Esophagus squamous epithelium (tissue), 5 donors: ENCODE measurements at places on chromosomes 12 and 14. TPM values are rescaled to one million over a fixed set of nuclear protein-coding genes. Genes with fewer than 3 reads are reported as not detected.

- peak within 1 kb of the TSS; percentile 84 for H3K27ac ChIP-seq
- no peaks in the 10 kb centered on the region for H3K27me3 ChIP-seq
- DNase-seq: no peak
- H3K4me1 ChIP-seq: peaks cover 9% of the 10 kb centered on the region
Observed at GRCh38 chr12:95790033-95790916, at the start of gene NTN4. NTN4 (minus strand) TSS chr12:95790764; CDS start chr12:95790309, 455 bp downstream.

DNA sequence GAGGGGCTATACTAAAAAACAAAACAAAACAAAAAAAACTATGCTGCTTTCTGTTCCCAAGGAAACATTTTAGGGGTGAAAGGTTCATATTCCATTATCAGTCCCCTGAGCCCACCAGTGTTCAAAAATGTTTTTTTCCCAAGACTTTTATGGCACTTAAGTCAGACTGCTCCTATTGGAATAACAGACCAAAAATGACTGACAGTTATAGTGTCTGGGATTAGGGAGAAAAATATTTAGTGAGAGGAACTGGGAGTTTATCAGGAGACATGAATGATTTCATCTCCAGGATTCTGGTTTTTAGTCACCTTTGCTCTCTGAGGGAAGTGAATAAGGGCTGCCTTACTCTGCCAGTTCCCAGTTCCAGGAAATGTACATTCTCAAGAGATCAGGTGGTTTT is 68.0 kb downstream of the PDE3A start:
- H3K36me3 ChIP-seq: no peaks in the 10 kb centered on the region
- no peak overlapping the region for H3K27ac ChIP-seq
- no peak overlapping the region for H3K4me3 ChIP-seq
- no peak for DNase-seq
- no peaks in the 10 kb centered on the region for H3K4me1 ChIP-seq

GRCh38 chr14:100012478-100013327 is 52.5 kb upstream of the EVL start:
- H3K27ac ChIP-seq: peak overlapping the region; percentile 30
- peaks cover 3% of the 10 kb centered on the region for H3K4me1 ChIP-seq
- no peaks in the 10 kb centered on the region for H3K27me3 ChIP-seq
- H3K4me3 ChIP-seq: no peak overlapping the region

EXOC3L4 gene
- total RNA-seq: not detected

EPYC gene
- not detected for total RNA-seq

DNA sequence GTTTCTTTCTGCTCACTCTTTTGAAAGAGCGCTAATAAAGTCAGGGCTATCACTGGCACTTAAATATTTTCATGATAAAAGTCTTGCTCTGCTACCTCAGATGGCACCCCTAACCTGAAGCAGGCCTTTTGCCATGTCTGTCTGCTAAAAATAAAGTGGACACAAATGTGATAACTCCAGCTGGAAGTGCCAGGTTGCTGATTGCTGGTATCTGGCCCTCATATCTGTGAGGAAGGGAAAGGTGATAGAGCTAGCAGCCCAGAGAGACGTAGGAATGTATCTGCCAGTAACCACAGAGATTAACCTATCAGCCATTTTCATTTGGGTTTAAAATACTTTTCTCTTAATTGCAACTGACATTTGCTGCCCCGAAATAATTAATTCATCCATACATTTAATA is 127.9 kb downstream of the GRIN2B start:
- H3K27ac ChIP-seq: no peak overlapping the region
- H3K36me3 ChIP-seq: no peaks in the 10 kb centered on the region
- no peak for DNase-seq
- H3K4me3 ChIP-seq: no peak overlapping the region
- no peaks in the 10 kb centered on the region for H3K27me3 ChIP-seq

- H3K36me3 ChIP-seq: peaks cover 19% of the 10 kb centered on the region
- DNase-seq: no peak
- no peaks in the 10 kb centered on the region for H3K27me3 ChIP-seq
Observed at GRCh38 chr12:6866163-6866919, 990 bp upstream of the TPI1 start.

TAS2R50 gene
- 2.3 TPM for total RNA-seq

- no peak overlapping the region for H3K27ac ChIP-seq
- H3K4me1 ChIP-seq: no peaks in the 10 kb centered on the region
- no peak for DNase-seq
- H3K4me3 ChIP-seq: no peak overlapping the region
- no peaks in the 10 kb centered on the region for H3K27me3 ChIP-seq
- no peaks in the 10 kb centered on the region for H3K36me3 ChIP-seq
Observed at GRCh38 chr12:116474331-116474730, 84.8 kb upstream of the MAP1LC3B2 start.

ASB2 gene
- 2.9 TPM for total RNA-seq

DNA sequence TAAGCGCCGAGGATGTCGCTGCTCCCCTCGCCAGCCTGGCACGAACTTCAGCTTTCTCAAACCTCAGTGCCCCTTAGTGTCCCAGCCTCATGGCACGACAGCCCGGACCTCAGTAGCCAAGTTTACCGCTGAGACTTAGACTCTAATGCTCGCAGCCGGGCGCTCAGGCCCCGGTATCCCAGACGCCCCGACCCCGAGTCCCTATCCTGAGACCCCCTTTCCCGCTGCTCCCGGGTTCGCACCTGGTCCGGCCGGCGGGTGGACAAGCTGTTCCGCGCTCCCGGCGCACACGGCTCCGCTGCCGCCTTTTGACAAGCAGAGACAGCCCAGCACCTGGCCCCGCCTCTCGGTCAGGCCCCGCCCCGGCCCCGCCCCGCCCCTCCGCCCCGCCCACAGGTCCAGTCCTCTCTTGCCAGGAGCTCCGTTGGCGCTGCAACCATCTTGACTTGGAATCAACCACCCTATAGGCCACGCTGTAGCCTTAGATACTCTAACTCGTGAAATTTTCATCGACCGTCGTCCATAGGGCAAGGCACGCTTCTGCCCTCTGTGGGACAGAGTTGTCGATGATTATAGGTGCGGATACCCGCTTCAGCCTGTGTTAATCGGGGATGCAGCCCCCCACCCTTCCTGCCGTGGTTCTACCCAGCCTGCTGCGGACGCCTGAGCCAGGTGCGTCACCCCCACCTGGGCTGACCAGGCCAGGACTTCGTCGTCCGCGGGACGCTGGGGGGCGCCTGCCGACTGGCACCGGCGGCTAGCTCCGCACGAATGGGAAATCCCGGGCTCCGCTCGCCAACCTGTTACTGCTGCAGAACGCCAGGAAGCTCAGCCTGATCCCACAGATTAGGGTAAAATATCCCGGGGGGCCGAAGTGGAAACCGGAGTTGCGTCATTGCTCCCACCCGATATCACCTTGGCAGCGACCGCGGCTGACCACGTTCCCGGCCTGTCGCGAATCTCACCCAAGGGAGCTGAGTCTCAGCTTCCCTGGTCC is at the start of gene VDR:
VDR (minus strand) TSS at position 282 of the 997 bp plus-strand sequence. CDS start 25,881 bp downstream, outside the sequence.
- peak within 1 kb of the TSS; percentile 81 for H3K4me3 ChIP-seq
- peak within 1 kb of the TSS; percentile 78 for H3K27ac ChIP-seq
- H3K36me3 ChIP-seq: no peaks in the 10 kb centered on the region
- DNase-seq: no peak
- no peaks in the 10 kb centered on the region for H3K27me3 ChIP-seq

DNA sequence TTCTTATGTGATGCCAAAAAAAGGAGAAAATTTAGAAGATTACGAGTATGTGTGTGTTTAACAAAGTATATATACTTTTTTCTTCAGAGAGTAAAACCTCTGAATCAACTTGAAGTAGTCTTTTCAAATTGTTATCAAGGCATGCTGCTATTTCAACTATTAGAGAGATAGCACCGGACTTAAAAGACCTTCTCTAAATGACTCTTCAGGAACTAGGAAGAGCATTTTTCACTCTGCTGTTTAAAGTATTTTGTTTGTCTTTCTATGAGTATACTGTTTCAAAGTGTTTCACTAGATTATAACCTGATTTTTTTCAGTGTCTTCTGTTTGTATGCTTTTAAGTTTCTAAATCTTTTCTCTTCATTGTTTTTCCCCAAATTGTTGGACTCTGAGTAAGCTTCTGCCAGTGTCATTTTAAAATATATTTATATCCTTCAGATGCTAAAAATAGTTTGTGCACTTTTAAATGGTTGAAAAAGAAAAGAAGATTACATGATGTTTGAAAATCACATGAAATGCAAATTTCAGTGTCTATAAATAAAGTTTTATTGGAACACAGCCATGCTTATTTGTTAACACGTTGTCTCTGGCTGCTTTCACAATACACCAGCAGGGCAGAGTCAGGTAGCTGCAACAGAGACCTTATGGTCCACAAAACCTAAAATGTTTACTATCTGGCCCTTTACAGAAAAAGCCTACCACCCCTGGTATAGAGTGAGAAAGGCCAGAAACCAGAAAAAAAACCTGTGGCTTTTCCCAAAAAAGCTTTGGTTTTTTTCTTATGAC is 21.3 kb downstream of the CRADD start:
- H3K27me3 ChIP-seq: no peaks in the 10 kb centered on the region
- no peaks in the 10 kb centered on the region for H3K4me1 ChIP-seq
- H3K36me3 ChIP-seq: no peaks in the 10 kb centered on the region
- no peak for DNase-seq
- H3K27ac ChIP-seq: no peak overlapping the region

DNA sequence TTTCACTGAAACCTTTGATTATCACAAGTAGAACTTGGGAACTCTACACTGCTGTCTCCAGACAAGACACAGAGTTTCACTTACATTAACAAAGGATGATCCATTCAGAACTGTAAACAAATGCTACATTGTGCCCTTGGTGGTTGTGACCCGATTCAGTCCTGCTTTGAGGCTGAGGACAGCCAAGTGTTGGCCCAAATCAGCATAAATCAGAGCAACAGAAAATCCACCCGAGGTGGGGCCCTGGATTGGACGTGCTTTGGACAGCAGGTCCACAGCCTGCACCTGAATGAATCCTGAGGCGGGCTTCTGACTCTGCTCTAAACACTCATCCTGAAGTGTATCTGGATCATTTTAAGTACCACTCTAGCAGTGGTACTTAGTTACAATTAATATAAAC is 68.8 kb downstream of the PPP2R5C start:
- no peak overlapping the region for H3K27ac ChIP-seq
- H3K36me3 ChIP-seq: peaks cover 41% of the 10 kb centered on the region
- H3K4me1 ChIP-seq: peaks cover 27% of the 10 kb centered on the region
- H3K27me3 ChIP-seq: no peaks in the 10 kb centered on the region
- DNase-seq: no peak

GRCh38 chr14:105065280-105066228 is at the start of gene GPR132:
GPR132 (minus strand) TSS chr14:105065430; CDS start chr14:105055420, 10,010 bp downstream.
- H3K27me3 ChIP-seq: no peaks in the 10 kb centered on the region
- peak within 1 kb of the TSS; percentile 69 for H3K27ac ChIP-seq
- H3K4me3 ChIP-seq: peak within 1 kb of the TSS; percentile 57

NID2 gene
- total RNA-seq: 3.7 TPM

GRCh38 chr12:87779858-87780498 is 249.2 kb downstream of the C12orf50 start:
- H3K27ac ChIP-seq: no peak overlapping the region
- H3K36me3 ChIP-seq: no peaks in the 10 kb centered on the region
- no peaks in the 10 kb centered on the region for H3K27me3 ChIP-seq
- no peak overlapping the region for H3K4me3 ChIP-seq
- DNase-seq: no peak

DNA sequence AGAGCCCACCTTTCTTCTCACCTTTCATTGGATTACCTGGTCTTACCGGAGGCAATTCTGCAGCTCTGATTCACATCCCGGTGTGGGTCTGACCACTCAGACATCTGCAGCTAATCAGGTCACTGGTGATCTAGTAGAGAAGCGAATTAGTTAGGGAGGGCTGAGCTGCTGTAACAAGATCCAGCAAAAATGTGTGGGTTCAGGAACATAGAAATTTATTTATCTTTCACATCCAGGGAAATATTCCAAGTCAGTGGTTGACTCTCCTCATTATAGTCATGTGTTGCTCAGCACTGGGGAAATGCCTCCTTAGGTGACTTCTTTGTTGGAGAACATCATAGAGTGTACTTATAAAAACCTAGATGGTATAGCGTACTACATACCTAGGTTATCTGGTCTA is 218.7 kb upstream of the PELI2 start:
- no peak overlapping the region for H3K4me3 ChIP-seq
- H3K27ac ChIP-seq: no peak overlapping the region
- no peaks in the 10 kb centered on the region for H3K27me3 ChIP-seq
- DNase-seq: no peak

DNA sequence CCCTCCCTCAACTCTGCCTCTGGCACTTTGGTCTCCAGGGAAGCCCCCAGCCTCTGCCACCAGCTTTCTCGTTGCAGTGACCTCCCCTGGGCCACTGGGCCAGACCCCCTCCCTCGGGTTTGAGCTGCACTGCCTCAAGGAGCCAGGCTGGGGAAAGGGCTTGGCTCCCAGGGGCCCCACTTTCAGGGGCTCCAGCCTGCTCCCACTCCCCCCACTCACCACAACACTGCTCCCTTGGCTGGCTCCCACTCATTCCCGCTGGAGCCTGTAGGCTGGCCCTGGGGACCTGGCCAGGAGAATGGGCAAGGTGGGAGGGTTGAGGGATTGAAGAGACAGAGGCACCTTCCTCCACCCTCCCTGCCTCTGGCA is 19.3 kb upstream of the KIF26A start:
- H3K4me3 ChIP-seq: peak overlapping the region; percentile 62
- DNase-seq: no peak
- H3K27me3 ChIP-seq: peaks cover 5% of the 10 kb centered on the region
- peak overlapping the region; percentile 95 for H3K27ac ChIP-seq

GRCh38 chr12:52050758-52051541 is at the start of gene NR4A1:
NR4A1 (plus strand) TSS chr12:52051442; CDS start chr12:52054329, 2,887 bp downstream.
- peak within 1 kb of the TSS; percentile 88 for H3K27ac ChIP-seq
- peak within 1 kb of the TSS; percentile 60 for H3K4me3 ChIP-seq
- peaks cover 36% of the 10 kb centered on the region for H3K4me1 ChIP-seq
- H3K36me3 ChIP-seq: no peaks in the 10 kb centered on the region
- no peaks in the 10 kb centered on the region for H3K27me3 ChIP-seq
- peak; percentile 82 for DNase-seq

DIO2 gene
- 142 TPM for total RNA-seq

LYZ gene
- 121 TPM for total RNA-seq

DNA sequence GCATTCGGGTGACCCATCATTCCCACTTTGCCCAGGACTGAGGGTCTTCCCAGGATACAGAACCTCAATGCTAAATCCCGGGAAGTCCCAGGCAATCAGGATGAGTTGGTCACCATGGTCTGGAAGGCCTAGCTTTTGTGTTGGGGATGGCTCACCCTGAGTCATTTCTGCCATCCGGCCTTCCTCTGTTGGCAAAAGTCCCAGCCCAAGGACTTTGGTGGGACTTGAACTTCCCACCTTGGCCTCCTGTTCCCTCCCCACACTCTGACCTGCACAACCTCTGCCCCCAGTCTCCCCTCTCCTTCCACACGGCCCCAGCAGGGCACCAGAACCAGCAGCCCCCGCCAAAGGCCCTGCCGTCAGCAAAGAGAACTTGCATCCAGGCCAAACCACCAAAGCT is 24.6 kb upstream of the NCOR2 start:
- no peak overlapping the region for H3K4me3 ChIP-seq
- no peaks in the 10 kb centered on the region for H3K27me3 ChIP-seq
- no peak overlapping the region for H3K27ac ChIP-seq
- no peak for DNase-seq
- no peaks in the 10 kb centered on the region for H3K36me3 ChIP-seq
